ENCODE measurements at places on chromosomes 1 and 21.

GRCh38 chr1:242468784-242469183 is 55.7 kb downstream of the PLD5 start:
- no peak for DNase-seq

GRCh38 chr1:71829346-71829745 is 453.0 kb downstream of the NEGR1 start:
- no peak for DNase-seq

GRCh38 chr1:10958614-10959013 is 53.8 kb upstream of the TARDBP start:
- no peak for DNase-seq

DNA sequence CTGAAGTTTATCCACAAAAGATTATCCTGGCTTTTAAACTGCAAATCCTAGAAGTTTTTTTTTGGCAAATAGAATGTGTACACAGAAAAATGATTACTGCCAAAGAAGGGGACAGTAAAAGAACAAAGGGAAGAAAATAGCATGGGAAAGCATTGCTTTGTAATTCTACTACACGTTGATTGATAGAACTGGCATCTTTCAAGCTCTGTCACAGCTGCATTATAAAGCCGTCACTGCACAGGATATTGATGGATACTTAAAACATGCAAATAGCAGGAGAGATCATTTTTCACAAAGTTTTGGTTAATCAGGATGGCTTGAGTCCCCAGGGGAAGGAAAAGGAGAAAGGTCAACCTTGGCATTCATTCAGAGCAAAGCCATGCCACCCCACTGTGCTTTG is 183.7 kb upstream of the RRP15 start:
- DNase-seq, result no peak

DNA sequence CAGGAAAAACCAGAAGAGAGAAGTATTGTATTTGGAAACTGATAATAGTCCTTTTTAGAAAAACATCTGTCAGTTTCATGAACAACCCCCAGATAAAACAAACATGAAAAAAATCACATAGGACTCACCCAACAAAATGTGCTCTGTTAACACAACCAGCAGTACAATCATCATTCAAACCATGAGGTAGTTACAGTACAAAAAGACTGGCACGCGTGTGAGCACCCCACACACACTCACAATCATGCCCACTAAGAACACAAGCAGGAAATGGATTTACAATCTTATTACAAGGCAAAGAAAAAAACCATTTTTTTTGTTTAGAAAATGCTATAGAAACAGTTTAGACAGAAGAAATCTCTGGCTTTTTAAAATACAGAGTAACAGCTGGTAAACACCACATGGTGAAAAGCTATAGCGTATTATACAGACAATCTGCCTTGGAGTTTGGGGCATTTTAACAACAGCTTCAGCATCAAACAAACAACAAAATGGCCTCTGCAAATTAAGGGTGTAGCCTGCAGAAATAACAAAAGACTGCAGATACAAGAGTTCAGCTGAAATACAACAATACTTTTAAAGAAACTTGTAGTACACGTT is 180.0 kb downstream of the CDC7 start:
- DNase-seq, result no peak

DNA sequence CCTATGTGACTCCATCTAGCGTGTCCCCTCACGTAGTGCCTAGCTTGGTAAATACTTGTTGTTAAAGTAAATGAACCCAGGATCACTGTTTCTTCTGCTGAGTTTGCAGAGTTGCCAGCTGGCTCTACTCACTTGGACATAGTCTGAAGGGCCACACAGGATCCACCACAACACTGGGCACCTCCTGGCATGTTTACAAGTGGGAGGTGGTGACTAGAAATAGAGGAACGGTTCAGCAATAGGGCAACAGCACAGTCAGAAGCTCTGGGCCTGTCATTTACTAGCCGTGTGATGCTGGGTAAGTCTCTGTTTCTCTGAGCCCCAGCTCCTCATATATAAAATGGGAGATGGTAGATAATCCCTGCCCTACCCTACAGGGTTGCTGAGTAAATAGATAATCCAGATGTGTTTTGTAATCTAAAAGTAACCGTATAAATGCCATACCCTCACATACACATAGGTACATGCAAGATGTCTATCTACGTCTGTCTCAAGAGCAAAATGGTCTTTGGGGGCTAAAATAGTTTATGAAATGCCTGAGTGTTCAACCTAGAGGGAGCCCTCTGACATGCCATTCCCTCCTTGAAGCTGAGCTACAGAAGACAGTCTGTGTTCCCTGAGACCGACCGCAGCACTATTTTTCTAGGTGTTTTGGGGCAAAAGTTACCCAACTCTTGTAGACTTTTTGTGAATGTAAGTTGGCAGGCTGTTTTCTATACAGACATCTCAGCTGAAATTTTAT is 20.5 kb downstream of the RNF220 start:
- no peak for DNase-seq

- DNase-seq, result no peak
Observed at GRCh38 chr21:15729346-15729673, 472 bp upstream of the USP25 start.

DNA sequence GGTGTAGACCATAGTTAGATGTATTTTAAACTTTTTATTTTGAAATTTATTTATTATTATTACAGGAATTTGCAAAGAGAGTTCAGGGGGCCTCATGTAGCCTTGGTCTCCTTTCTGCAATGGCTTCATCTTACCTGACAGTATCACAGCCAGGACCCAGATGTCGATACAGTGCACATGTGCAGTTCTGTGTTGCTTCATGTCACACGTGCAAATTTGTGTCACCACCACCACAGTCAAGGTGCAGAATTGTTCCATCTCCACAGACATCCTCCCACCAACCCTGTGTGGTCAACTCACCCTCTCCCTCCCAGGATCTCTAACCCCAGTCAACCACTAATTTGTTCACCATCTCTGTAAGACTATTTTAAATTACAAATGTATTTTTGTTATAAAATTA is 184.5 kb downstream of the CAMTA1 start:
- no peak for DNase-seq

- no peak for DNase-seq
Observed at GRCh38 chr1:162645666-162646065, 13.4 kb downstream of the DDR2 start.
